Muscle of leg (tissue), 16 donors: ENCODE measurements at places on chromosomes 2 and 18. TPM values are rescaled to one million over a fixed set of nuclear protein-coding genes. Genes with fewer than 3 reads are reported as not detected.

DNA sequence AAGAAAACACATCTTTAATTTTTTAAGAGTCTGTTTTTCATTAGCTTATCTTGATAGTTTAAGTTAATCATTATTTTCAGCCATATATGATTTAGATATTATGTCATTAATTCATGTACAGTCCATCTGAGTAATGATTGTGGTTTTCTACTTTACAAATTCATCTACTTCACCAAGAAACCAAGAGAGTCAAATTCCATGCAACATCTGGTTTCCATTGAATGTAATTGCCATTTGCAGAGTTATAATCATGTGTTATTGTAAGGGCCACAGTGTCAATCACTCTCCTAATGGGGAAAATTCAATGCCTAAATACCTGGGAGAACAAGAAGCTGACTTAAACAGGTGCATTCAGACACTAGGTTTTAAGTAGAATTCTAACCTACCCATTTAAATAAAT is 217.2 kb upstream of the OSR1 start:
- DNase-seq, result peak; percentile 89

- DNase-seq, result peak; percentile 17
Measured at GRCh38 chr2:144630459-144631215, 110.7 kb upstream of the ZEB2 start.

GRCh38 chr2:140711867-140712266 is 1418.9 kb downstream of the LRP1B start:
- DNase-seq, result no peak

The GREB1 gene
- polyA plus RNA-seq, result 6.5 TPM

The GAD1 gene
- polyA plus RNA-seq, result 0.79 TPM

DNA sequence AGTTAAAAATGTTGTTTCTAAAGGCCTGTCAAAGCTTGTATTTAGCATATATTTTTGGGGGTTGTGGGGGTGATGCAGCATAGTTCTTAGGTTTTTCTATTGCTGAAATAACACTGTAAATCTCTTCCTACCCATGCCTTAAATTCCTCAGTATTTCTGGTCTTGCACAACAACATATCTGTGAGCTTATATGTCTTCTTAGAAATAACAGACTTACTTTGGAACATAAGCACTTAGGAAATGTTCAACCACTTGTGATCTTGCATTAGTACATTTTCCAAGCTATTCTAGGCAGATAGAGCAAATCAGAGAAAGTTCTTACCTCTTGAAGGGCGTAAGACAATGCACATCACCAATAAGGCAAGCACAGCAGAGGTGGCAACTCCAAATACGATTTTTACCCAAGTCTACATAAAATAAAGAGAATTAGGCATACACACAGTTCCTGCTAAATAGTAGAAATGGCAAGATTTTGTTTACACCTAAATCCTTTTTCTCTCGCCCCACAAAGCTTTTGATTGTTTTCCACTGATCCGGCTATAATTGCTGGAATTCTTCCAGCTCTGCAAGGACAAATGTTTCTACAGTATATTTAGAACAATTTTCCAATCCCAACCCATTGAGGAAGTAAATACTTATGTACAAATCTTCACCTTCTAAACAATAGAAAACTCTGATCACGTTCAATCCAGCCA is 512 bp downstream of the FAP start:
- DNase-seq, result peak; percentile 69

The CEBPZ gene
- polyA plus RNA-seq, result 56.4 TPM

The SEMA4C gene
- polyA plus RNA-seq, result 35.4 TPM

DNA sequence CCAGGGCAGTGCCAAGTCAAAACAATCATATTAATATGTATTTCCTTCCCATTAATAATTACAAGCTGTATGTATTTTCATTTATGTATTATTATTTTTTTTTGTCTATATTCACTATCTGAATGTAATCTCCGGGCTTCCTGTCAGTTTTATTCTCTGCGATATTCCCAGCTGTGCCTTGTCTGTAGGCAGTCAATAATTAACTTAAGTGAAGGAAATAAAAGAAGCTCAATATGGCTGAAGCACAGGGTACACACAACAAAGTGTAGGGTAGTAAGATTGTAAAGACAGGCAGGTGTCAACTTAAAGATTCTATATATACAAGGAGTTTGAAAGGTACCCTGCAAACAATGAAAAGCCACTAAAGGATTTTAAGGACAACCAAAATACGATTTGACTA is 122.9 kb downstream of the ROCK1 start:
- no peak for DNase-seq

The SERPINB7 gene
- 10.1 TPM for polyA plus RNA-seq

The NTSR2 gene
- polyA plus RNA-seq, result not detected

DNA sequence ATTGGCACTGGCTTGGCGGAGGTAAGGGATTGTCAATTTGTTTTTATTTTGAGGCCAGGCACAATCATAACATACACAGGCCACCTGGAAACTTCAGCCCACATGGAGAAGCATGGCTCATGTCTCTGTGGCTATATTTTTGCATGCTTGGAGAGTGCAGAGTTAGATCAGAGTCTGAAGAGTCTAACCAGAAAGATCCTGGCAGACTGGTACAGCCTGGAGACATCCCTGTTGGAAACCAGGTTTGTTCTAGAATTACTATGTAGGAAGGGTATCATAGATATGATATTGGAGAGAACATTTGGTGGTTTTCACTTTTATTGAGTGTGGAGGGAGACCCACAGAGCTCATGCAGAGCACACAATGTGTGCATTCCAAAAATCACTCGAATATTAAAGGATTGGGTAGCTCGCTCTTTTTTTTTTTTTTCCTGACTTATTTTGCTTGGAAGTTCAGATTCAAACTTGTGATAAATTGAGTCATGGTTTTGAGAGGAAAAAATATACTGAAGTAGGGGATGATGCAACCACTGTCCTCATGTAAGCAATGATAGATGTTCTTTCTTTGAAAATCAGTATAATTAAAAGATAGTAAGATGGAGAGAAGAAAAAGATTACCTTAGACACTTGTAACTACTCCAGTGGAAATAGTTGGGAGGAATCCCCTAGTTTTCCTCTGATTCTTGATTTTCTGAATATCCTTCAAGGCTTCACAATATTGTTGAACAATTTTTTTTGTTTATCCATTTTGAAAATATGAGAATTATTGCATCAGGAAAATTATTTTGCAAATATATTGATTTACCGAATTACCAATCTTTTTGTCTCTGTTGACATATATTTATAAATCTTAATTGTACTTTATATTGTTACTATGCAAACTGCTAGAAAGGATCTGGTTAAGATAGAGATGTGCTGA is 185.7 kb upstream of the ZEB2 start:
- no peak for DNase-seq

DNA sequence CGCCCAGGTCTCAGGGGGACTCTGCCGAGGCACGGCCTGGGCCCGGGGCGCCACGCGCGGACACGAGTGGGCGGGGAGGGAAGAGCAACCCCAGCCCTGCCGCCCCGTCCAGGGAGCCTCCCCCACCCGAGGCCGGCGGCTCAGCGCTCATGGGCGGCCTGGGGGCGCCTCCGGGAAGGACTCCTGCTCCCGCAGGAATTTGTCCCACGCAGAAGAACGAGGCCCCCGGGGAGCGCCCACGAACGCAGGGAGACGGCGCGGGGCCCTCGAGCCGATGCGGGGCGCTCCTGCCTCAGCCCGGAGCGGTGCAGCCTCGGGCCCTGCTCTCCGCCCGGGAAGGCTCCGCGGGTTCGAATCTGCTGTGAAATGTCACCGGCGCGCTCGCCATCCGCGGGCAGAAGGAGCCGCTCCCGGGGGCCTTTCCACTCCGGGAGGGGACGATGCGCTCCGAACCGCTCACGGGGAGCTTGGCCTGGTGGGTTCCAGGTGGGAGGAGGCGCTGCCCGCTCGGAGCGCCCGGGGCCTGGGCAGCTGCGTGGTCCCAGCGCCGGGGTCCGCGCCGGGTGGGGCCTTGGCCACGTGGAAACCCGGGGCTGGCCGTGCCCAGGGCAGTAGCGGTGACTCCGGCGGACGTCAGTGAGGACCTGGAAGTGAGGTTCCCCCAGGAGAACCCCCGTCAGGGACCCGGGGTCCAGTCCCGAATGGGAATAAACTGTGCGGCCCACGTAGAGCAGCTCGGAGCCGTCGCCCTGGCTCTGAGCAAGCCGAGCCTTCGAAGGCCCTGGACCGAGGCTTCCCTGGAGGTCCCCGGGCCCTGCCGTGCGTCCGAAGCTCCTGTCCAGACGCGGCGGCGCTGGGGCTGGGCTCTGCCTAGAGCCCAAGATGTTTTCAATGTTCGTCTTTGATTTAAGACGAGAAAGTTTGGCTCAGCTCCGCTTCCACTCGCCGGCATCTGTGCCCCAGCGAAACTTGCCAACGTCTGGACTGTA is 41.4 kb upstream of the CTDP1 start:
- DNase-seq, result no peak

The ZNF804A gene
- polyA plus RNA-seq, result 0.20 TPM

The PLEKHA3 gene
- polyA plus RNA-seq, result 20.7 TPM

- DNase-seq, result peak; percentile 76
Measured at GRCh38 chr2:187499941-187500532, 52.0 kb upstream of the CALCRL start.

GRCh38 chr2:215779912-215780311 is 233.4 kb downstream of the MREG start:
- no peak for DNase-seq

The DSG1 gene
- not detected for polyA plus RNA-seq

- DNase-seq, result peak; percentile 98
Measured at GRCh38 chr2:232550354-232551249, at the start of the genes EIF4E2 and TIGD1. EIF4E2 (plus strand) TSS chr2:232550689; CDS start chr2:232550725, 36 bp downstream. TIGD1 (minus strand) TSS chr2:232550557; CDS start chr2:232549882, 675 bp downstream.

GRCh38 chr2:218047536-218048225 is 21.4 kb upstream of the RUFY4 start:
- no peak for DNase-seq

GRCh38 chr2:62578803-62579640 is 73.0 kb upstream of the TMEM17 start:
- DNase-seq, result no peak

The RAB6C gene
- polyA plus RNA-seq, result 0.44 TPM

GRCh38 chr18:9756271-9756932 is 48.3 kb downstream of the RAB31 start:
- no peak for DNase-seq

The C2orf66 gene
- 0.44 TPM for polyA plus RNA-seq

- DNase-seq, result peak; percentile 92
Measured at GRCh38 chr2:42874949-42875801, 82.8 kb upstream of the HAAO start.

The GALNT14 gene
- 2.9 TPM for polyA plus RNA-seq

- no peak for DNase-seq
Measured at GRCh38 chr2:84701880-84702279, 179.0 kb downstream of the TRABD2A start.

The LCT gene
- polyA plus RNA-seq, result 3.1 TPM

DNA sequence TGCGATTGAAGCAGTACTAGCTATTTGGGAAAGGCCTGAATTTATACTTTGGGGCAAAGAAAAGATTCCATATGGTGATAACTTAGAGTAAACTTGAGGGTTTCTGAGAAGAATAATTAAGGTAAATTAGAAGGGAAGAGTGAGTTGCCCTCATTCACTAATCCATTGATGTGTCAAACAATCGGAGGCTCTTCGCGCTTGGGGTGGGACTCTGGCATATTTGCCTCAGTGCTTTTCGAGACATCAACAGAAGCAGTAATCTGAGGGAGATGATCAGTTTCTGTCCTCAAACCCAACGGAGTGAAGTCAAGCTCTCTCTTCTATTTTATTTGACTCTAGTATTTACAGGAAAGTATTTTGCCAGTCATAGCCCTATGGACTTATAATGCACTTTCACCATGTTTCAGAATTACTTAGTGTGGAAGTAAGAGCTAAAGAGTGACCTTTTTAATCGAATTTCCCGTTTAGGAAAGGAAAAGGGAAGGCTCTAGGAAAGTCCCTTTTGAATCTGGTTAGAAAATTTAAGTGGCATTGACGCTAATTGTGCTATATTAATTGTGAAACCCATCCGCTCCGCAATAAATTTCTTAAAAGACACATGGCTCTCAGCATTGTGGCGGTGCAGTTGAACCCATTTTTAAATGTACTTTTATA is 1.3 kb downstream of the RAB10 start:
- peak; percentile 16 for DNase-seq

The RBM43 gene
- polyA plus RNA-seq, result 10.8 TPM

GRCh38 chr2:69798290-69798908 is 31.1 kb upstream of the GMCL1 start:
- peak; percentile 60 for DNase-seq
